ENCODE measurements at places on chromosomes 5 and 9.

GRCh38 chr9:15909297-15909696 lies 356.5 kb downstream of the CCDC171 start:
- no peak overlapping the region for H3K4me3 ChIP-seq
- no peaks in the 10 kb centered on the region for H3K36me3 ChIP-seq

DNA sequence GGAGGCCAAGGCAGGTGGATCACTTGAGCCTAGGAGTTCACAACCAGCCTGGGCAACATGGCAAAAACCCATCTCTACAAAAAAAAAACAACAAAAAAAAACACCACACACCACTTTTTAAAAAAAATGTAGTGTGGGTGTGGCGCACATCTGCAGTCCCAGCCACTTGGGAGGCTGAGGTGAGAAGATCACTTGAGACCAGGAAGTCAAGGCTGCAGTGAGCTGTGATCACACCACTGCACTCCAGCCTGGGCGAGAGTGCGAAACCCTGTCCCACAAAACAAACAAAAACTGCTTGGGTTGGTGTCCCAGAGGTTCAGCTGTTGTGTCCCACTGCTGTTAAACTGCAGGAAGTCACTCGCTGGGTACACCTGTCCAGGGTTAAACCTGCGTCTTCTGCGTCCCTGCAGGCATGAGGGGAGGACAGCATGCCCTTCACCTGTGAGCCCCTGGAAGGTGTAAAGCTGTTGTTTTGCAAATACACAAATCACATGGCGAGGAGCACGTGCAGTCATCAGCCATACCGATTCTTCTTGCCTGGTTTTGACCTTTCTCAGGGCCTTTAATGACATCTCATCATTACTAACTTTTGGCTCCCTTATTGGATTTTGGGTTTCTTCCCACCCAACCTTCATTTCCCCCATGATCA lies 29.3 kb upstream of the CLPTM1L start:
- H3K27me3 ChIP-seq: peaks cover 67% of the 10 kb centered on the region
- no peak overlapping the region for H3K27ac ChIP-seq
- H3K36me3 ChIP-seq: no peaks in the 10 kb centered on the region
- DNase-seq: no peak

- no peak for DNase-seq
- H3K27me3 ChIP-seq: peaks cover 7% of the 10 kb centered on the region
- peak overlapping the region; percentile 98 for H3K4me3 ChIP-seq
- H3K4me1 ChIP-seq: peaks cover 43% of the 10 kb centered on the region
- H3K36me3 ChIP-seq: peaks cover 18% of the 10 kb centered on the region
- H3K27ac ChIP-seq: peak overlapping the region; percentile 99
These were observed 1.0 kb upstream of the UBTD2 start for GRCh38 chr5:172284611-172284980.

DNA sequence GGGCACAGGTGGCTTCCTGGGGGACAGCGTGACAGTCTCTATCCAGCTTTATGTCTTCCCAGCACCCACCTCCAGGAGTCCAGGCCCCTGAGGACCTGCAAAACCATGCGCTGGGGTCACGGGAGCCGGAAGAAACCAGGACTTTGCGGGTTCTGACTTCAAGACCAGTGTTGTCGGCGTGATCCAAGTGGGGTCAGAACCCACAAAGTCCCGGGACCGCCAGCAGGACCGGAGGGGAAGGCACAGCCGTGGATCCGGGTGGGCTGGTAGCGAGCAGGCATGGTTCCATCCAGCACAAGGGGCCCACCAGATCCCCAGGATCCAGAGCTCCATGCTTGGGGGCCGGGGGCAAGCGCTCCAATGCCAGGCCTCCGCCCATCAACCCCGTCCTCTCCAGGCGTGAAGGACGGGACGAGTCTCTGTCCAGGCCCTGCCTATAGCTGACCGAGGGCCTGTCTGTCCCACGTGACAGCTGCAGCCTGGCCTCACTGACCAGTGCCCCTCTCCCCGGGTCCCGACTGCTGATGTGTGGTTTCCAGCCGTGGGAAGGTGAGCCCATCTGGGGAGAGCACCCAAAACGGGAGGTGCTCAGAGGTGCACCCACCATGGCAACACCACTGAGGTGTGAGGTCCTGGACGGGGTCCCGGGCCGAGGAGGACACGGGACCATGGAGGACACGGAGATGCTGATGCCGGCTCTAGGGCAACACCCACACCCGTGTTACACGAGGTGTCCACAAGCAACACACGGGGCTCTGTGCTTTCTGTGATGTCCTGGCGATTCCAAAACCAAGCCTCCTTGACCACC lies 48.9 kb downstream of the SLC12A7 start:
- no peak for DNase-seq
- H3K36me3 ChIP-seq: peaks cover 5% of the 10 kb centered on the region
- H3K4me1 ChIP-seq: peaks cover 37% of the 10 kb centered on the region
- H3K27ac ChIP-seq: no peak overlapping the region
- no peaks in the 10 kb centered on the region for H3K27me3 ChIP-seq

DNA sequence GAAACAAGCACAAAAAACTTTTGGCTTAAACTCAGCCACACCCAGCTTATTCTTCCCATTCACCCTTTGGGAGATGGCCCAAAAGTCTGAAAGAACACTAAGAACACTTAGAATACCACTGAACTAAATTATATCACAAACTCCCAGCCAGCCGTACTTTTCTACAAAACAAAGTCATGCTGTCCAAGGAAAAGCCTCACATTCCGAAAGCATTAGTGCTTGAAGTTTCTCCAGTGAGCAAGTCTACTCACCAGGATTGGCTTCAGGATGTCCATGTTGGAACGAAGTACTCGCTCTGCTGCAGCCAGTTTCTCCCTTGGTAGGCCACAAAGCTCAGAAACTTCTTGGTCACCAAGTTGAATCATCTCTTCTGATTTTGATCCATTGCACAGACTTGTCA lies 69.7 kb downstream of the ABCA1 start:
- no peak overlapping the region for H3K4me3 ChIP-seq
- DNase-seq: no peak
- H3K36me3 ChIP-seq: peaks cover 38% of the 10 kb centered on the region
- H3K27me3 ChIP-seq: peaks cover 3% of the 10 kb centered on the region
- peaks cover 24% of the 10 kb centered on the region for H3K4me1 ChIP-seq

- peaks cover 2% of the 10 kb centered on the region for H3K27me3 ChIP-seq
- H3K4me1 ChIP-seq: peaks cover 77% of the 10 kb centered on the region
- H3K36me3 ChIP-seq: no peaks in the 10 kb centered on the region
These were observed 993 bp upstream of the RALGDS start for GRCh38 chr9:133121915-133122550.

DNA sequence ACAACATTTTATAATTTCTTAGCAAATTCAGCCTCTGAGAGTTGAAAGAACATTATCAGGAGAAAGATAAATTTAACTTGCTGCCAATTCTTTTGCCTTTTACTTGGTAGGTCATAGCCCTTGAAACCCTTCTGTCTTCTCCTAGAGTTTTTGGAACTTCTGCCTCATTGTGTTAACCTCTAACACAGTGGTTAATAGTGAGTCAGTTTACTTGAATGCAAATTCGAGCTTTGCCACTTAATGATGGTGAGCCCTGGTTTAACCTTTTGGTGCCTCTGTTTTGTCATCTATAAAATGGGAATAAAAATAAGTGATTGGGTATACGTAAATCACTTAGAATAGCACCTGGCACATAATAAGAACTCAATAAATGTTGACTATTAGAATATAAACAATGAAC lies 1.8 kb upstream of the INIP start:
- DNase-seq: no peak
- H3K27ac ChIP-seq: no peak overlapping the region
- H3K4me3 ChIP-seq: no peak overlapping the region
- peaks cover 10% of the 10 kb centered on the region for H3K36me3 ChIP-seq

DNA sequence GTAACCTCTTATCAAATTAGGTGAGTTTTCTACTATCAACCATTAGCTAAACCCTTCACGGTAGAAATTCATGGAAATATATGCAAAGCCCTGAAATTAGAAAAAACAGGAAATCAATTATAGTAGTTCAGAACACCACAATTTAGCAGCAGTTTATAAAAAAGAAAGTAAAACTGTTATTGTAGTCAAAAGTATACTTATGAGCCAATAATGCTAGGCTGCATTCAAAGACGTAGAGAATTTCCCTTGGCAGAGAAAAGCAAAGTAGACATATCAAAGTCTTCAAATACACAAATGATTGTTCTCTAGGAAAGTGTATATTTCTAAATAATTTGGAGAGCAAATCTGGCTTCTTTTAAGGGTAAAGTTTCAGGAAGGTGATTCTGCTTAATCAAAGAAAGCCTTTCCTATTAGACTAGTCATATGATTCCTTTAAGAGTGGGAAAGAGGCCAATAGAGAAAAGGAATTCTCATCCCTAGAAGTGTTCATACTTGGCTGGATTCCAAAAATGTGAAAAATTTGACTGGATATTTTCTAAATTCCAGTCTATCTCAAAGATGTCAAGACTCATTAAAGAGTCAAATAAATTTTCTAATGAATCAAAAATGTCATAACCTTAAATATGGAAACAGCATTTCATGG lies 185.5 kb downstream of the SMC2 start:
- no peak overlapping the region for H3K27ac ChIP-seq
- peaks cover 9% of the 10 kb centered on the region for H3K4me1 ChIP-seq
- H3K4me3 ChIP-seq: no peak overlapping the region
- DNase-seq: no peak

DNA sequence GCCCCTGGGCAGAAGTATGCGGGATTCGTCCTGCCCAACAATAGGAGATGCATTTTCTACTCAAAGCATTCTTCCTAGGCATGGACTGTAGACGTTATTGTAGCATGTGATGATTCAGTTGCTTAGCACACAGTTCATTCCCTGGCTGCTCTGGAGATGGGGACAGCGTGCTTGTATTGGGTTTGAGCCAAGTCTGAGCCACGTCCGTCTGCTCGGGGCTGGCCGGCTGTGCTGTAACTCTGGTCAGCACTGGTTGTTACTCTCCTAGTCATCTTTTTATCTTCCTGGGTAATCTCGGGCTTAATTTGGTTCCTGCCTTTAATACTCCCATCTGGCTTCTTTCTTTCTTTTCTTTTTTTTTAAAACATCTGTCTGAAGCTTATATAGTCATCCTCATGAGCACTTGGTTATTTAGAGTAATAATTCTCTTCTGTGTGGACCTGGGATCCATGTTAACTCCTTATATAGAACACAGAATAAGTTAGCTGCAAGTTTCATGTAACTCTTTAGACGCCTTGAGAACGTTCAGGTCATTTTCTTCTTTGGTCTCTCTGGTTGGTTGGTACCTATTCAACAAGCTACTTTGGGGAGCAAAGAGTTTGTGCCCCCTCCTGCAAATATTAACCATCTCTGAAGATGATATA lies 118.8 kb upstream of the RPS23 start:
- DNase-seq: no peak
- peaks cover 8% of the 10 kb centered on the region for H3K27me3 ChIP-seq
- peaks cover 4% of the 10 kb centered on the region for H3K36me3 ChIP-seq
- no peak overlapping the region for H3K4me3 ChIP-seq
- no peak overlapping the region for H3K27ac ChIP-seq

DNA sequence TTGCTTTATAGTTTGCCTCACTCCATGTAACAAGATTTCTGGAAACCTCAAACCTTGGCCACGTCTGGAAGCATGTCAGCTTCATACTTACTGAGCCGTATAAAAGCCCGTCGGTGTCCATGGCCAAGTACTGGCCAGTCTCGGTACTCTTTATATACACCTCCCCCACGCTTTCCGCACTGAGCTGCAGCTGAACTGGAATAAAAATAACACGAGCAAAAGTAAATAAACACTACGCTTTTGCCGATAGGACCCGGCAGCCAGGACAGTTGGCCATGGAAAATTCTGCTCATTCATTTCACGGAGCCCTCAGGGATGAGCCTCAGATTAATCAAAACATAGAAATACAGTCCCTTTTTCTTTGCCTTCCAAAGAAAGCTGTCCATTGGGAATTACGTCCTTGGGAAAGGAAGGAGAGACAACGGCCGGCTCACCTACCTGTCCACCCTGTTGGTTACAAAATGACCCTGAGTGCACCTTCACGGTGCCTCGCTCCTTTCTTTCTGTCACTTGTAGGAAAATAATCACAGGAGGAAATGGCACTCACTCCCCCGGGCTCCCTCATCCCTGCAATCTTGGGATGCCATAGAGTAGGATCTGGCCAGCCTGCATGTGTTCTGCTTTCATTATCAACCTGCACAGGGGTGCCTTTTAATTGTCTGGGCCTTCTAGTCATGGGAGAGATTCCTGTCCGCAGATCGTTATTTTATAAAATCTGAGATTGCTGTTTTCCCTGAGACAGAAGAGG lies 85.1 kb downstream of the FGF1 start:
- H3K27me3 ChIP-seq: no peaks in the 10 kb centered on the region
- no peaks in the 10 kb centered on the region for H3K36me3 ChIP-seq
- DNase-seq: peak; percentile 28
- peak overlapping the region; percentile 85 for H3K27ac ChIP-seq
- peaks cover 65% of the 10 kb centered on the region for H3K4me1 ChIP-seq

DNA sequence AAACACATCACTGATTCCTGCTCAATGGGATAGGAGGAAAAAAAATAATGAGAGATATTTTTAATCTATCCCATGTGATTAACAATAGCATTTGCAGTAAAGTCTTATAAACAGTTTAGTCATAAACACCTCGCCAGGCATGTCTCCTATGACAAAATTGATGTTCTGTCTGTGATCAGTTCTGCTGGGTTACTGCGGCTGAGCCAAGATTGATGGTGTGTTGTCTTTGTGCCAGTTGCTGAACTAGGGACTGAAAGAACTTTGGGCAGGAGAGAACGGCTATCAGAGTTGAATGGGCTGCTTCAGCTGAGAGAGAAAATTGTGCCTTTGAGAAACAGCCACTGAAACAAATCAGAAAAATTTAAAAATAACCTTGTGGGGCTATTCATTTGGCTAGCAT lies 37.3 kb upstream of the MAMDC2 start:
- no peak overlapping the region for H3K27ac ChIP-seq
- H3K27me3 ChIP-seq: no peaks in the 10 kb centered on the region
- no peak for DNase-seq
- no peaks in the 10 kb centered on the region for H3K36me3 ChIP-seq
- no peak overlapping the region for H3K4me3 ChIP-seq

DNA sequence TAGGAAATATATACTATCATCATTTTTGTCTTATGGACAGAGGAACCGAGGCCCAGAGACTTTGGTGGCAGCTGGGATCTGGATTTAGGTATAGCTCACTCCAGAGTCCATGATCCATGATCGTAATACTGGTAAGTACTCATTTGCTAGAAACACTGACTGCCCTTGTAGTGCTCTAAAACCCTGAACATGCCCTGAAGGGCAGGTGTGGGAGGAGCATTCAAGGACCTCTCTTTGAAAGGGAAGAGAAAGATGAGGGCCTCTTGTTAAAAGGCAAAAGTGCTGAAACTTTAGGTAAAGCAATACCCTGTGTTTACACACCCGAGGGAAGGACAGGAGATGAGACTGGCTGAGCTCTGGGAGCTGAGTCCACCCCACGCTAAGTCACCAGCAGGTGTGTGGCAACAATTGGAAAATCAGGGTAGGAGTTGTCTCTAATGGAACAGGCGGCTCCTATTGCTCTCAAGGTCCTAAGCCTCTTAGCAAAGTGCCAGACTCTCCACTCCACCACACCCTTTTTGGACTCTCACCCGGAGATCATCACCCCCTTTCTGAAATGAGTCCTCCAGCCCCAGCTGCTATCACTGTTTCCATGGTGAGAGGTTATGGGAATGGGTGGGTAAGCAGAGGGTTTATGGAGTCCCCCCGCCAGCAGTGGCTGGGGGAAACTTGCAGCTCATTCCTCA lies 34.8 kb downstream of the TRPC7 start:
- no peak overlapping the region for H3K27ac ChIP-seq
- H3K4me3 ChIP-seq: no peak overlapping the region
- H3K4me1 ChIP-seq: no peaks in the 10 kb centered on the region
- DNase-seq: no peak
- no peaks in the 10 kb centered on the region for H3K36me3 ChIP-seq
